H1 (cell line): ENCODE measurements at places on chromosomes 6 and 20. TPM values are rescaled to one million over a fixed set of nuclear protein-coding genes. Genes with fewer than 3 reads are reported as not detected.

- H3K4me1 ChIP-seq, result peaks cover 38% of the 10 kb centered on the region
- H3K27ac ChIP-seq, result peak overlapping the region; percentile 42; the same call in 1 of the 2 replicates
- DNase-seq, result no peak
- H3K4me3 ChIP-seq, result no peak overlapping the region
- H3K27me3 ChIP-seq, result no peaks in the 10 kb centered on the region
- H3K36me3 ChIP-seq, result no peaks in the 10 kb centered on the region
These were observed 264.5 kb downstream of the CD83 start for GRCh38 chr6:14381829-14382677.

DNA sequence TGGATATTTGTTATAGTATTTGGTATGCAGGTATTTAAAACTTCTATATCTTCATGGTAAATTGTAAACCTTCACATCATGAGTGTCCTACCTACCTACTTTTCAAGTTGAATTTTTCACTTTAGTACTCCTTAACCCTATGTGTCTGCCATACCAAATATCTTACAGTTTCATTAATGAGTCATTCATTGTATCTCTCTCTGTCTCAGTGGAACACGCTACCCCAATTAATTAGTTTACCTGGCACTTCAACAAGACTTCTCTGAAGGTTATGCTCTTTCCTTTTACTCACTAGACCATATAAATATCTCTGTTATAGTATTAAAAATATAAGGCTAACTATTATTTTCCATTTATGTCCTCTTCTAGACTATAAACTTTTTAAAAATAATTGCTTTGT lies 123.9 kb upstream of the GJE1 start:
- H3K27me3 ChIP-seq, result no peaks in the 10 kb centered on the region
- DNase-seq, result no peak
- H3K4me1 ChIP-seq, result no peaks in the 10 kb centered on the region
- no peaks in the 10 kb centered on the region for H3K36me3 ChIP-seq
- no peak overlapping the region for H3K27ac ChIP-seq
- no peak overlapping the region for H3K4me3 ChIP-seq

DNA sequence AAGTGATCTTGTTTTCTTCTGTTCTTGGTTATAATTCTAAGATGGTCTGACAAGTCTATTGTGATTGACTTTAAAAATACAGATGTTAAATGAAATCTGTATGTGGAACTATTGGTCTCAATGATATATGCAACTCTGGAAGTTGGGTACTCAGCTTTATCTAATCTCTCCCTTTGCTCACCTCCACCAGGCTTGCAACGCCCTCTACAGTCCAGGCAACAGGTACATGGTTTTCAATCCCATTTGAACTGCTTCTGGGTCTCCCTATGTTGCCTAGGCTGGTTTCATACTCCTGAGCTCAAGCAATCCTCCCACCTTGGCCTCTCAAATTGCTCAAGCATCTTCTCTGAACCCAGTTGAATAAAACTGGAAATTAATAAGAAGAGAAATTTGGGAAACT lies 25.6 kb upstream of the HLA-DQB1 start:
- DNase-seq, result no peak
- H3K27me3 ChIP-seq, result no peaks in the 10 kb centered on the region
- H3K36me3 ChIP-seq, result no peaks in the 10 kb centered on the region
- H3K4me3 ChIP-seq, result no peak overlapping the region

- H3K4me1 ChIP-seq, result peaks cover 3% of the 10 kb centered on the region; the same call in 1 of the 2 replicates
- no peak overlapping the region for H3K4me3 ChIP-seq
- DNase-seq, result no peak
- H3K36me3 ChIP-seq, result no peaks in the 10 kb centered on the region
- H3K27ac ChIP-seq, result no peak overlapping the region
These were observed 1.7 kb downstream of the FAM184A start for GRCh38 chr6:119076576-119077390.

NAA20 gene
- 39.1 and 41.1 TPM in 2 replicates for total RNA-seq

HLA-DQB2 gene
- total RNA-seq, result not detected in 2 replicates
